Activated B cell treated with CpG ODN at 0.5 μM for 24 hours (primary cell): ENCODE measurements at places on chromosomes 2 and 18.

DNA sequence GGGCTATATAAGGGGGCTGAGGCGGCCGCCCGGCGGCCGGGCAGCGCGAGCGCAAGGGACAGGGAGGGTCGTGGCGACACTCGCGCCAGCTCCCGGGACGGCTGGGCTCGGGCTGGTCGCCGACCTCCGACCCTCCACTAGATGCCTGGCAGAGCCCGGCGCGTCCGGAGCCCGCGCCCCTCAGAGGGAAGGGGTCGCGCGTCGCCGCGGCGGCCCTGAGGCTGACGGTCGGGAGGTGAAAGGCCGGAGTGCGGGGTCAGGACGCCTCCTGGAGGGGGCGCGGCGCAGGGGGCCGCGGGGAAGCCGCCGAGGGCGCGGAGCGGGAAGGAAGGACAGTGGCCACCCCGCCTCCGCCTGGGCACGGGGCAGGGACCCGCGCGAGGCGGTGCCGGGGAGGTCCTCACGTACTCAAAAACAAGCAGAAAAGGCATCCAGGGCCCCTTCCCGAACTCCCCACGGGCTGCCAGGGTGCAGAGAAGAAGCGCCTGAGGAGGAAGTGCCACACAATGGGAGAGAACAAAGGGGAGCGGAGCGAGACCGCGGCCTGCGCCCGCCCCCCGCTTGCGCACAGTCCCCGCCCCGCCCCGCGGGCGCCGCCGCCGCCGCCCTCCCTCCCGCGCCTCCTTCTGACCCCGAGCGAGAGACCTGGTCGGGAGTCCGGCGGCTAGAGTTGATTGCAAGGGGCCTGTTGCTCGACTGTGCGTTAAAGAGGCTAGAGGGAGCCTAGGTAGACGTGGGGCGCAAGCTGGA, 776 bp upstream of the KLF7 start:
- peaks cover 13% of the 10 kb centered on the region for H3K36me3 ChIP-seq
- H3K4me3 ChIP-seq = peak overlapping the region; percentile 95
- H3K27ac ChIP-seq = peak overlapping the region; percentile 95
- H3K27me3 ChIP-seq = no peaks in the 10 kb centered on the region
- peaks cover 58% of the 10 kb centered on the region for H3K4me1 ChIP-seq
- peak; percentile 70 for DNase-seq

GRCh38 chr2:205640716-205641115, 41.6 kb upstream of the NRP2 start:
- peaks cover 43% of the 10 kb centered on the region for H3K27me3 ChIP-seq
- H3K4me1 ChIP-seq = no peaks in the 10 kb centered on the region
- H3K36me3 ChIP-seq = no peaks in the 10 kb centered on the region
- no peak for DNase-seq

GRCh38 chr18:57433934-57434535, 1.1 kb upstream of the ONECUT2 start:
- H3K27me3 ChIP-seq = peaks cover 77% of the 10 kb centered on the region
- peak overlapping the region; percentile 12 for H3K27ac ChIP-seq
- peak overlapping the region; percentile 59 for H3K4me3 ChIP-seq
- H3K4me1 ChIP-seq = peaks cover 36% of the 10 kb centered on the region

- H3K36me3 ChIP-seq = no peaks in the 10 kb centered on the region
- H3K4me1 ChIP-seq = no peaks in the 10 kb centered on the region
- no peak for DNase-seq
- H3K27ac ChIP-seq = no peak overlapping the region
- H3K4me3 ChIP-seq = no peak overlapping the region
Measured at GRCh38 chr2:18792226-18792629, 202.9 kb upstream of the NT5C1B start.

DNA sequence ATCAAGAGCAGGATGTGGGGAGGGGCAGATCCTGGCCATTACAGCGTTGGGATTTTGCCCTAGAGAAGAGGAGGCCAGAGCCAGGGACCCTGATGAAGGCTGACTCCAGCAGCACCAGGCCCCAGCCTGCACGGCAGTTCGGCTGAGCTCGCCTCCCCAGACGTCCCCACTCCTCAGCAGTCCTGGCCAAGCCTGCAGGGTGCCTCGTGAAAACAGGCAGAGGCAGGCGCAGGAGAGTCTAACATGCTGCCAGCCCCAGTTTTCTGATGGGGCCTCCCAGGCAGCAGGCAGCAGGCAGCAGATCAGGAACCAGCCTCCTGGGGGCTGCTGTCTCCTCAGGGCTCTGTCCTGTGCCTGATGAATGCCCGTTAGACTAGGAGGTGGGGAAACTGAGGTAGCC, 19.7 kb upstream of the GLI2 start:
- H3K27ac ChIP-seq = no peak overlapping the region
- no peaks in the 10 kb centered on the region for H3K4me1 ChIP-seq
- no peak for DNase-seq
- H3K36me3 ChIP-seq = no peaks in the 10 kb centered on the region
- peaks cover 9% of the 10 kb centered on the region for H3K27me3 ChIP-seq
- H3K4me3 ChIP-seq = no peak overlapping the region

GRCh38 chr2:86336675-86337243, 667 bp downstream of the REEP1 start:
- peaks cover 16% of the 10 kb centered on the region for H3K4me1 ChIP-seq
- H3K27ac ChIP-seq = no peak overlapping the region
- peak overlapping the region; percentile 67 for H3K4me3 ChIP-seq
- DNase-seq = no peak
- peaks cover 67% of the 10 kb centered on the region for H3K27me3 ChIP-seq

DNA sequence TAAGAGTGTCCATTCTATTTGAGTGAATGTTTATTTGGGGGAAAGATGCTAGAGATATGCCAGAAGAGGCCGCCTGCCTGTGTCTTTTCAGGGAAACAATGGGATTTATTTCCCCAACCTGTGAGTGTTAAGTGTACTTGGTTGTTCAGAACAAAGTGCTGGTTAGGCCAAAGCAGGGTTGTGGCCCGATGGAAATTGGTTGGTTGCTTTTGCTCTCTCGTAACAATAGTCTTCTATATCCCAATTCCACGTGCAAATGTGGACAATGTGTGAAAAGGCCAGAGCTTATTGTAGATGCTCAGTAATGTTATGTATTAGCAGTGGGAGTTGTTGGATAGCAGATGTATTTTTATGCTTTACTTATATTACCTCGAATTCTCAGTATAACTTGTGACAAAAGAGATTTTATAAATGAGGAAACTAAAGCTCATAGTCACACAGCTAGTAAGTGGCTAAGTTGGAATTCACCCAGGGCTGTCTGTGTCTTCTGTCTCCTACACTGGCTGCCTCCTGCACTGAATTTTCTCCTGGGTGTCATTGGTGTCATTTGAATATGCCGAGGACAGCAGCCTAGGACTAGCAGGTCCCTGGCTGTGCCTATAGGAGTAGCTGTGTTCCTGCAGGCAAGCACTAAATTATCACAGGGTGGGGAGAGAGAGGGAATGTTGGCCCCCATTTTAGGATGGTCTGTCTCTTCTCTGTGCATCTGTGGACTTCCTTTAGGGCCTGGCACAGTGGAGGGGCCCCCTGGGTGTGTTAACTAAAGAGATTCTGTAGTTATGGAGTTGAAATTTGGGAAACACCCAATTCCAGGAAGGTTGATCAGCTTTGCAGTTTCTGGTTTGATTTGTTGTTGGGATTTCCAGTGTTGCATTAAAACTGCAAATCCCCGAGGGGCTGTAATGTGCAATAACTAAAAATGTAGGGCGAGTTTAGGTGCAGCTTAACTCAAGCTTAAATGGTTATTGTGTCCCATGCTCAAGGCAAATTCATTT, 21.6 kb downstream of the GPD2 start:
- DNase-seq = no peak
- H3K4me3 ChIP-seq = no peak overlapping the region
- H3K27me3 ChIP-seq = no peaks in the 10 kb centered on the region
- peaks cover 2% of the 10 kb centered on the region for H3K36me3 ChIP-seq
- no peak overlapping the region for H3K27ac ChIP-seq

- peaks cover 52% of the 10 kb centered on the region for H3K36me3 ChIP-seq
- H3K4me1 ChIP-seq = no peaks in the 10 kb centered on the region
- no peak overlapping the region for H3K27ac ChIP-seq
- H3K27me3 ChIP-seq = no peaks in the 10 kb centered on the region
- DNase-seq = no peak
Measured at GRCh38 chr2:15170070-15170775, 390.9 kb downstream of the NBAS start.

- no peak overlapping the region for H3K4me3 ChIP-seq
- H3K4me1 ChIP-seq = no peaks in the 10 kb centered on the region
- no peak overlapping the region for H3K27ac ChIP-seq
- no peak for DNase-seq
- no peaks in the 10 kb centered on the region for H3K36me3 ChIP-seq
Measured at GRCh38 chr2:40752796-40753195, 300.9 kb upstream of the SLC8A1 start.

- H3K36me3 ChIP-seq = no peaks in the 10 kb centered on the region
- peaks cover 10% of the 10 kb centered on the region for H3K4me1 ChIP-seq
- no peak overlapping the region for H3K27ac ChIP-seq
- no peak for DNase-seq
- H3K27me3 ChIP-seq = peaks cover 5% of the 10 kb centered on the region
Measured at GRCh38 chr18:75168619-75169018, 40.3 kb downstream of the PTGR3 start.

GRCh38 chr2:216742411-216742810, 47.1 kb upstream of the IGFBP5 start:
- no peak for DNase-seq
- H3K36me3 ChIP-seq = no peaks in the 10 kb centered on the region
- H3K27me3 ChIP-seq = peaks cover 19% of the 10 kb centered on the region

- H3K27ac ChIP-seq = peak overlapping the region; percentile 100
- peak overlapping the region; percentile 68 for H3K4me3 ChIP-seq
- peaks cover 7% of the 10 kb centered on the region for H3K36me3 ChIP-seq
- DNase-seq = no peak
- H3K27me3 ChIP-seq = no peaks in the 10 kb centered on the region
- H3K4me1 ChIP-seq = peaks cover 86% of the 10 kb centered on the region
Measured at GRCh38 chr2:70121627-70122372, 34.5 kb downstream of the PCBP1 start.

DNA sequence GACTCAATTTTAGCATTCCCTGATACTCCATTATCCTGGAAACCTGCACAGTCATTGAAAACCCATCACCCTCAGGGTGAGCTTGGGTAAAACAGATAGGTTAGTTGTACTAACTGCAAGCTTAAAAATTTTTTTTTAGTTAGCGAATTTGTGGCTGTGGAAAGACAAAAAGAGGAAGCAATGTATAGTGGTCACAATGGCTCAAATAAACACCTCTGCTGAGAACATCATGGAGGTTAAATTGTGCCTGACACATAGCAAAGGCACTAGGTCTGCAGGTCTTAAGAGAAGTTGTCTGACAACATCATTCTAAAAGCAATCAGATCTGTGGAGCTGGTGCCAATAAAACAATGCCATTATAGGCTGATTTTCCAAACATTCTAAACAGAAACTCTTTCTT, 84.4 kb upstream of the CAVIN2 start:
- H3K36me3 ChIP-seq = no peaks in the 10 kb centered on the region
- peaks cover 2% of the 10 kb centered on the region for H3K27me3 ChIP-seq
- no peaks in the 10 kb centered on the region for H3K4me1 ChIP-seq
- no peak overlapping the region for H3K27ac ChIP-seq
- no peak for DNase-seq

GRCh38 chr2:32937602-32938448, 8.9 kb upstream of the LTBP1 start:
- H3K4me1 ChIP-seq = no peaks in the 10 kb centered on the region
- peaks cover 8% of the 10 kb centered on the region for H3K27me3 ChIP-seq
- no peaks in the 10 kb centered on the region for H3K36me3 ChIP-seq

DNA sequence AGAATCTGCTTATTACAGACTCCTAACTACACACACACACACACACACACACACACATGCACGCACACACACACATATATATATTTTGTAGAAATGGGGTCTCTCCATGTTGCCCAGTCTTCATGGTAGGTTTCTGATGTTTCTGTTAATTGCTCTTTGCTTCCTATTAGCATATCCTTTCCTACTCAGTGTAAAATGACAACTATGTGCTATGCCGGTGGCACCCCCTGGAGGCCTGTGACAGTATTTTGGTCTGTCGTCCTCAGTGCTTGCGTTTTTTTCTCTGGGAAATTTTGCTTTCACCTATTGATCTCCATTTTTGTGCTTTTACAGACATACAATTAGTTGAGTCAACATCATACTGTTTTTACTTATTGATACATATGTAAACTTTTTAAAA, 322.1 kb downstream of the LRRTM1 start:
- H3K27me3 ChIP-seq = no peaks in the 10 kb centered on the region
- no peak overlapping the region for H3K4me3 ChIP-seq
- DNase-seq = no peak
- no peak overlapping the region for H3K27ac ChIP-seq
- no peaks in the 10 kb centered on the region for H3K36me3 ChIP-seq
- H3K4me1 ChIP-seq = no peaks in the 10 kb centered on the region

DNA sequence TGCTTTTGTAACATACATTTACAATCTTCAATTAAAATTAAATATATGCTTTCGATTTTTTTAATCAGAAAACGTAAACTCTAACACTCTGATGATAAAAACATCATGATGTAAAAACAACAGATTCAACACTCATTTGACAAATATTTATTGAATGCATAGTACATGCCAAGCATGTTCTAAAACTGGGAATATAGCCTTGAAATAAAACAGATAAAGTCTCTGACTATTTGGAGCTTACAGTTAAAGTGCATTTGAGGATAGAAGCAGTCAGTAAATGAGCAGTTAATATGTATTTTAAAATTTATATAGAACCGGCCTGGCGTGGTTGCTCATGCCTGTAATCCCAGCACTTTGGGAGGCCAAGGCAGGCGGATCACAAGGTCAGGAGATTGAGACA, 47.8 kb downstream of the TMX3 start:
- H3K4me1 ChIP-seq = peaks cover 5% of the 10 kb centered on the region
- no peak overlapping the region for H3K4me3 ChIP-seq
- DNase-seq = no peak
- H3K27me3 ChIP-seq = peaks cover 2% of the 10 kb centered on the region
- no peak overlapping the region for H3K27ac ChIP-seq

GRCh38 chr2:207869784-207870778, 100.4 kb upstream of the FZD5 start:
- no peaks in the 10 kb centered on the region for H3K4me1 ChIP-seq
- DNase-seq = no peak
- no peak overlapping the region for H3K27ac ChIP-seq
- peaks cover 8% of the 10 kb centered on the region for H3K36me3 ChIP-seq
- no peaks in the 10 kb centered on the region for H3K27me3 ChIP-seq
